ENCODE measurements at places on chromosomes 3 and 15.

- DNase-seq, result no peak
These were observed 1010.1 kb downstream of the ROBO1 start for GRCh38 chr3:78757731-78758130.

DNA sequence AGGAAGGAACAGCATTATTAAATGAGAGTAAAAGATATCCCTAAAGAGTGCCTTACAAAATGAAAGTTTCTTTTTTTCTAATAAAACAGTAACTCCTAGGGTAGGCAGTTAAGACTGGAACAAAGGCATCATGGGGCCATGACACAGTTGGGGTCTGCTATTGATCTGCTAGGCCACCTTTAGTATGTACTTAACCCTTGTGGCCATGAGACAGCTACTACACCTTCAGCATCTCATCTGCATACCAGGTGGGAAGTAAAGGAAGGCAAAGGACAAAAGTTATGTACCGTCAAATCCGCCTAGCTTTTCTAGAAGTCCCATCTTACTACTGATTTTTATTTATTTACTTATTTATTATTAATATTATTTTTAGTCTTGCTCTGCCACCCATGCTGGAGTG, 93.8 kb upstream of the FHIT start:
- DNase-seq, result no peak

- DNase-seq, result no peak
These were observed 73.2 kb downstream of the CHDH start for GRCh38 chr3:53773021-53773436.

- DNase-seq, result no peak
These were observed 77.6 kb upstream of the ZBTB20 start for GRCh38 chr3:115224687-115225086.

DNA sequence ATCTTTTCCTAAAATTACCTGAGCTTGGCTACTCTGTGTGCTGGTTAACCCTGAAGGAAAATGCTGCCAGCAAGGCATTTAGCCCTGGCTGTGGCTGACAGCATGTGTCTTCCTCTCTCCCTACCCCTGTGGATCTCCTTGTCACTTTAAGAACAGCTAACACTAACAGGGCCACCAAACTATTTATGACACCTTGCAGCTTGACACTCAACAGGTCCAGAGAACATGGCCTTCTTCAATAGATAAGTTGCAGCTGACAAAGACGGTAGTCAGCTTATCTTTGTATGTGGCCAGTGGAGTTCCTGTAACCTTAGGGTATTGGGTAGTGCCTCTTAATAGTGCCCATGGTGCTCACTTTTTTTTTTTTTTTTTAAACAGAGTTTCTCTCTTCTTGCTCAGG, 32.0 kb upstream of the COPB2 start:
- DNase-seq, result no peak

- DNase-seq, result no peak
These were observed 58.4 kb downstream of the CAPN7 start for GRCh38 chr3:15264486-15264885.

GRCh38 chr15:43515741-43516140, 1.7 kb upstream of the MAP1A start:
- no peak for DNase-seq

- DNase-seq, result no peak
These were observed 68.0 kb downstream of the ABHD5 start for GRCh38 chr3:43758592-43759225.

DNA sequence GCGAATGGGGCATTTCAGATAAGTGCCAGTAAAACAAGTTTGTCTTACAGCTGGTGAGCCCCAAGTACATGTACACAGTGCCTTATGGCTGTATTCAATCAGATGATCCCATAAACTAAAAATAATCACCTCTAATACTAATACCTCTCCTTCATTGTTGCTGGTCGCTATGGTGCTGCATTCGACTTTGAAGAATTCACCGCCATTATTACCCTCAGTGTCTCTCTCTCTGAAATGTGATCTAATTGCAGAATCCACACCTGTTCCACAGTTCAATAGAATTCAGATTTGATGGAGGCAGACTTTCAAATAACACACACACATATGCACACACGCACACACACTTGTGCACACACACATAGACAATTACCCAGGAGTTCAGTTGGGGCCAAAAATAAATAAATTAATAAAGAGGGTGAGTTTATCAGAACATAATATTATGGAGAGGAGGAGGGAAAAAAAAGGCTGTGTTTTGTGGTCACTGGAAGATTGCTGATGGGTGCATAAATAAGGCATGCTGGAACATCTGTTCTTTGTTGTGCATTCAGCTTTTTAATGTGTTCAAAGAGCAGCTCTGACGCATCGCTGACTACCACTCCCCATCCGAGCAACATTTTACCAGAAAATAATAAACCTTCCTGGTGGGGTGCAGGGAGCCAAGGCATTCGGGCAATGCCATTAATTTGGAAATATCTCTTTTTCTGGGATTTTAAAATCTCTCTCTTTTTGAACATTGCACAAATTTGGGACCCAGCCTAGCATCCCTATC, 235.7 kb downstream of the SATB1 start:
- DNase-seq, result no peak

DNA sequence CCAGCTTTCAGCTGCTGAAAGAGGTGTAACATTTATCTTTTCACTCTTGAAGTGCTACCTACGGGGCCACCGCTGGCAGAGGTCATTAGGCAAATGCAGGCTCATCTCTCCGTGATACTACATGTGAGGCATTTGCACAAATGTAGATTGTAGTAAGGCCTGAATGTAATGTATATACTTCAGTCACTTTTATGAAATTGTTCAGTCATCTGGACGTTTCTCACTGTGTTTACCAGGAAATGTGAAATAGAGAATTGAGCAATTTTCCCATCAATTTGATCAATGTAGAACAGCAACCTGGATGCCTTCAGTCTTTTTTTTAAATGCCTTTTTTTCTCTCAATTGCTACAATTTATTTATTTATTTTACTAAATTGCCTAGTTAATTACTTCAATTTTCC, 368.3 kb upstream of the AZI2 start:
- DNase-seq, result no peak

GRCh38 chr3:173774294-173774693, 376.8 kb downstream of the NLGN1 start:
- no peak for DNase-seq

DNA sequence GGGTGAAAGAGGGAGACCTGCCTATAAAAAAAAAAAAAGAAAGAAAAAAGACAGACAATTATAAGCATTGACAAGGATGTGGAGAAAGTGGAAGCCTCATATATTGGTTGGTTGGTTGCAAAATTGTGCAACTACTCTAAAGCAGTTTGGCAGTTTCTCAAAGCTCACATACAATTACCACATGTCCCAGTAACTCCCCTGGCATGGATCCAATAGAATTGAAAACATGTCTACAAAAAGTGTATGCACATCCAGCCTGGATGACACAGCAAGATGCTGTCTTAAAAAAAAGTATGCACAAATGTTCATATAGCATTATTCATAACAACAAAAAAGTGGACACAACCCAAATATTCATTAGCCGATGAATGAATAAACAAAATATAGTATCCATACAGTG, 19.5 kb downstream of the SETMAR start:
- DNase-seq, result no peak

GRCh38 chr3:116388867-116389385, 56.4 kb downstream of the LSAMP start:
- DNase-seq, result no peak

- no peak for DNase-seq
These were observed at the start of gene ACKR4 for GRCh38 chr3:132596816-132597433. Gene ACKR4 (plus strand): TSS chr3:132597270. CDS start chr3:132600398, 3,128 bp downstream.

- DNase-seq, result no peak
These were observed 41.6 kb downstream of the ATP2B2 start for GRCh38 chr3:10463533-10464434.

- DNase-seq, result no peak
These were observed 21.9 kb downstream of the PTH1R start for GRCh38 chr3:46899151-46900006.

DNA sequence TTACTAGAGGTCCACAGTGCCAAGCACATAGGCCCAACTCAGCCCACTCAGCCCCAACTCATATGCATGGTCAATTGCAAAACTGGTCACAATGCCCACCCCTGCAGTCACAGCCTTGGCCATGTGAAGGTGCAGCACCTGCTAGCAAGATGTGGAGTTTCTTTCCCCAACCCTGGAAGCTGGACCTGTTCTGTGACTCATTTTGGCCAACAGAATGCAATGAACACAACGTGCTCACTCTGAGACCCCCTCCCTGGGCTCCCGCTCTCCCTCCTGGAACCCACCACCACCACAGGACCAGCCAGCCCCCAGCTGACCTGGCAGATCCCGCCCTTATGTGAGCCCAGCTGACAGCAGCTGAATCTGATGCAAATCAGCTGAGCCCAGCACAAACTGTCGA, 34.4 kb downstream of the ALDH1L1 start:
- no peak for DNase-seq

- no peak for DNase-seq
These were observed 249.0 kb downstream of the MCTP2 start for GRCh38 chr15:94480289-94480834.

DNA sequence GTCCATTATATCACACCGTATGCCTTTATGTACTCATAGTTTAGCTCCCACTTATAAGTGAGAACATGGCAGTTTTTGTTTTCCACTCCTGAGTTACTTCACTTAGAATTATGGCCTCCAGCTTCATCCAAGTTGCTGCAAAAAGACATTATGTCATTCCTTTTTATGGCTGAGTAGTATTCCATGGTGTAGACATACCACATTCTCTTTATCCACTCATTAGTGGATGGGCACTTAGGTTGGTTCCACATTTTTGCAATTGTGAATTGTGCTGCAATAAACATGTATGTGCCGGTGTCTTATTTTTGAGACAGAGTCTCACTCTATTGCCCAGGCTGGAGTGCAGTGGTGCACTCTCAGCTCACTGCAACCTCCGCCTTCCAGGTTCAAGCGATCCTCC, 74.1 kb upstream of the IQSEC1 start:
- DNase-seq, result no peak

DNA sequence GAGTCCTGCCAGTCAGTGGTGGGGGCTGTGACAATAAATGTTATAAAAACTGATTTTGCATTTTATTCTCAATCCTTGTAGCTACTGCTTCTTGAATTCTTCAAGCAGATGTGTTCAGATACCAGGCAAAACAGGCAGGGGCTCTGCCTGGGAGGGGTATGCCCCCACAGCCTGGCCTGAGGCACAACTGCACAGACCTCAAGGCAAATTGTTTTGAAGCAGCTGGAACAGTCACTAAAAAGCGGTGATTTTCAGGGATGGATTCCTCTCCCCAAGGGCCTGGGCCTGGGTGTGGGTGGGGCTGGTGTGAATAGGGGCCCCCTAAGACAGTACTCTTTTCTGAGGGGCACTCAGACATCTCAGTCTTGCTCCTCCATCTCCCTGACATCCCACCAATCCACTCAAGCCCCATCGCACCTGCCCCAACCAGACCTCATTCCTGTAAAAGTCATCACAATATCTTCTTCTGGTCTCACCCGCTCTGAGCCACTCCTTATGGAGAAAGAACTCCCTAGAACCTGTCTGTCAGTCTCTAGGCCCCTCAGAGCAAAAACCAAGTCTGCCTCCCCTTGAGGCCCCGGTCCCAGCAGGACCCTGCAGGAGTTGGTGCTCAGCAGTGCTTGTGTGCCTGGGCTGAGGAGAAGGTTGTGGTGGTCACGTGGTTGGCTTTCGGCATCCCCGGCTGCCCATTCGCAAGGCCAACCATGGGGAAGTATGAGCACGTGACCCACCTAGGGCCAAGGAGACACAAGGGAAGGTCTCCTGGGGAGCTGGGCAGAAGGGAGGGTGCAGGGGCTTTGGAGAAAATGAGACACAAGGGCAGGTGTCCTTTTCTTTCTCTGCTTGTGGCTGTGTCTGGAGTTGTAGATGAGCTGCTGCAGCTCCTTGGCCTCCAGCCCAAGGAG, 2.9 kb upstream of the PSTPIP1 start:
- no peak for DNase-seq

- no peak for DNase-seq
These were observed 87.7 kb downstream of the LSM3 start for GRCh38 chr3:14266361-14266760.

DNA sequence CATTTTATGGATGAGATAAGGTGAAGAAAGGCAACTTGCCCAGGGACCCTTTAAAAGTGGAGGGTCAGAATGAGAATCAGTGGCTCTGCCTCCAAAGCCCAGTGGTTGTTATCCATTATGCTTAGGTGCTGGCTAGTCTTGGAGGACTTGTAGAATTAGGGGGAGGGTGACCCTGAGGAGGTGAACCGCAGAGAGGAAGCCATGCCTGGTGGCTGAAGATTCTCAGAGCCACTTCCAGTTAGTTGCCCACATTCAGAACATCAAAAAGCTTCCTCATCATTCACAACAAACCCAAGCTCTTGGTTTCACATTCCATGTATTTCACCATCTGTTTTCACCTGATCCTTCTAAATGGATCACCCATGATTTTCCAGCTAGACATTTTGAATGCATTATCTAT, 11.2 kb downstream of the EBLN2 start:
- no peak for DNase-seq

DNA sequence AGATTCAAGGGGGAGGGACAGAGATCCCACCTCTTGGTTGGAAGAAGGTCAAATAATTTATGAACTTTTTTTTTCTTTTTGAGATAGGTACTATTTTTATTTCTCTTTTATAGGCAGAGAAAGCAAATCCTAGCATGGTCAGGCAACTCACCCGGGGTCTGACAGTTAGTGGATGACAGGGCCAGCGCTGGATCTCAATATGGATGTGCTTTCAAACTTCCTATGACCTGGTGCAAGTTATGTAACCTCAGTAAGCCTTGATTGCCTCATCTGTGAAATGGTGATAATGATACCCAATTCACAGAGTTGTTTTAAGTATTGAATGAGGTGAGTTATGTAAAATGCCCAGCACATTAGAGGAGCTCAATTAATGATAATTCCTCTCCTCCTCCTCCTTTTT, 86.8 kb upstream of the MEF2A start:
- no peak for DNase-seq

- no peak for DNase-seq
These were observed 31.4 kb downstream of the ARIH2 start for GRCh38 chr3:48950051-48950450.

GRCh38 chr15:56820333-56820732, 87.0 kb upstream of the ZNF280D start:
- DNase-seq, result no peak

DNA sequence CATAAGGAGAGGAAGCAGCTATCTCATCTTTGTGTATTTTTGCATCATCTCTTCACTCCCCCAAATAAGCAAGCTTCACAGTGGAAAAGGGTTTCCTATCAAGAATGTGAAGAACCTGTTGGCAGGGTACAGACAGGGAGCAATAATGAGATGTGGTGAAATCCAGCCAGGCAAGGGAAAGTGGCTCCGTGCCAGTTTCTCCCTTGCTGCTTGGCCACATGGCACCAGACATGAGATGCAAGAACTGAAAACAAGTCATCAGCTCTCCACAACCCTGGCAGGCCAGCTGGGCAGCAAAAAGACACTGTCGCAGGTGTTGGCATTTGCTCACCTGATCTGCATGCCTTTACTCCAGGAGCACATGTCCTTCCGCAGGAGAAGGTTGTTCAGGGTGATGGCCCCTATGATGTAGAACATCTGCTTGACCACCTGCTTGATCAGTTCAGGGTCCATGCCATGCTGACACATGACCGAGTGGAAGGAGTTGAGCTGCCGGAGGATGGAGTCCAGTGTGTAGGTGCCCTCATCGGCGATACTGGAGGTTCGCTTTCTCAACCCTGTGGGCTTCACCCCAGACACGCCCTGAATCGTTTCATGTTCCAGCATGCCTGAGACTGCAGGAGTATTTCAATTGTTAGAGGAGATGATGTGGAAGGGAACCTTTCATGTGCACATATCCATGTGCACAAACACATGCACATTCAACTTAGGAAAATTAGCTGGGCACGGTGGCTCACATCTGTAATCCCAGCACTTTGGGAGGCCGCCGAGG, 23.3 kb upstream of the MYO5C start:
- DNase-seq, result no peak

GRCh38 chr3:61813636-61814035, 252.3 kb downstream of the PTPRG start:
- DNase-seq, result no peak

All from stimulated activated CD8-positive, alpha-beta memory T cell treated with anti-CD3 and anti-CD28 coated beads, Interleukin-15, amount 100 ng/mL, for 1 hour (primary cell).